ENCODE measurements at places on chromosomes 7 and 10.
A peak's percentile ranks its signal among the peaks of the same experiment; 100 is the strongest.

- no peak for DNase-seq
These were observed 73.0 kb upstream of the SFMBT2 start for GRCh38 chr10:7483848-7484247.

DNA sequence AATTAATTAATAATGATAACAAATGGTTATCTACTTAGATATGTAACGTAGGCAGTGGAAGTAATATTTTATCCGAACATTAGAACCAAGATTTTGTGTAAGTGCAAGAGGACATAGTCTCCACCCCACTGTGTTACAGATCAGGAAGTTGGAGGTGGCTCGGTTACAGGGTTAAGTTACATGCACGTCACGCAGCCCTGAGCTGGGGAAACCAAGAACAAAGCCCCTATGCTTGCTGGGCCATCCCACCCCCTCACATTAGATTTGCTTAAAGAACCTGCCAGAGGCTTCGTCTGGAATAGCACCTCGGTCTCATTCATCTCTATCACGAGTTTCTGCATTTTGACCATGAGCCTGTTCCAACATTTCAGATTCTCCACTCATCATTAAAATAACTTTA, 214.1 kb downstream of the ADARB2 start:
- DNase-seq: no peak

- peak; percentile 27 for DNase-seq
These were observed 7.5 kb upstream of the ARHGAP22 start for GRCh38 chr10:48612236-48612943.

- DNase-seq: no peak
These were observed 5.2 kb upstream of the MYL10 start for GRCh38 chr7:101634196-101634717.

GRCh38 chr10:58909881-58910280, 266.6 kb upstream of the PHYHIPL start:
- DNase-seq: no peak

- no peak for DNase-seq
These were observed 276.5 kb upstream of the TEX47 start for GRCh38 chr7:89072081-89072480.

GRCh38 chr10:117656385-117657367, 114.1 kb downstream of the EMX2 start:
- no peak for DNase-seq

- DNase-seq: no peak
These were observed 498.6 kb downstream of the GLRX3 start for GRCh38 chr10:130634816-130635215.

GRCh38 chr10:6610647-6611046, 30.6 kb upstream of the PRKCQ start:
- no peak for DNase-seq

DNA sequence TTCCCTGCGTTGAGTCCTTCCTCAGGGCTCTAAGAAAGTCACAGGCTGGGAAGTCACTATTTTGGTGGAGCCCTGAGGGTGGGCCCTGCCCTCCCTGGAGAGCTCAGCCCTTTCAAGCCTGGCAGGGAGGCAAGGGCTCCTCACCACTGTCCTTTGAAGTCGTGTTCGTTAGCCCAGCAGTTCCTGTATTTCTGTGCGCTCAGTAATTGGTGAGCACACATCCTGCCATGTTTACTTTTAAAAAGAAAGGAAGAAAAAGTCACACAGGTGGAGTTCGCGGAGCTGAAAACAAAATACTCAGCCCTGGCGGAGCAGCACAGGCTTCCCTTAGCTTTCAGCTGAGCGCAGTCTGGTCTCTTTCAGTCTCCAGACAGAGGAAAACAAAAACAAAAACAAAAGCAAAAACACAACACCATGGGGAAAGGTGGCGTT, 37.1 kb downstream of the PRKCQ start:
- no peak for DNase-seq

Measured in fibroblast of gingiva (primary cell).